ENCODE measurements at places on chromosomes 12 and 14.
A peak's percentile ranks its signal among the peaks of the same experiment; 100 is the strongest.

- DNase-seq, result no peak
These were observed 9.7 kb downstream of the TUBA1C start for GRCh38 chr12:49274396-49275069.

DNA sequence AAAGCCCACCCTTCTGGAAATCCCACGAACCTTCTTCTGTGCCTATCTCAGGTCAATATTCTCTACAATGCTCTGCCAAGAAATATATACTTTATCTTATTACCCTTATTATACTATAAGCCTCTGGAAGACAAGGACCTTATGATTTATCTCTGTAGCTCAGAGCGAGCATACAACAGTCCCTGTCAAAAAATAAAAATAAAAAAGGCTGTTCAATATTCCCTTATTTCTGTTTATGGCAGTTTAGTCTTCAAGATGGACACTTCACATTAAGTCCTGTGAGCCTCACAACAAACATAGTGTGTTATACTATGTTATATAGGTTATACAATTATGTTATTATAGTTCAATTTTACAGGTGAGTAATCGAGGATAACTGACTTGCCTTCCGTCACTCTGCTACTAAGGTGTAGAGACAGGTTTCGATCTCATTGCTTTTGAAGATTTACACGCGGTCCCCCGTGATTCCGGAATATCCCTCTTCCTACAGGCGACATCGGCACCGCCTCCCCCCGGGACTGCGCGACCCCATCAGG lies 562 bp downstream of the EAPP start:
- DNase-seq, result no peak

- no peak for DNase-seq
These were observed 233.9 kb downstream of the ADGRD1 start for GRCh38 chr12:131187602-131188001.

- no peak for DNase-seq
These were observed 437.8 kb downstream of the NPAS3 start for GRCh38 chr14:33376510-33376909.

DNA sequence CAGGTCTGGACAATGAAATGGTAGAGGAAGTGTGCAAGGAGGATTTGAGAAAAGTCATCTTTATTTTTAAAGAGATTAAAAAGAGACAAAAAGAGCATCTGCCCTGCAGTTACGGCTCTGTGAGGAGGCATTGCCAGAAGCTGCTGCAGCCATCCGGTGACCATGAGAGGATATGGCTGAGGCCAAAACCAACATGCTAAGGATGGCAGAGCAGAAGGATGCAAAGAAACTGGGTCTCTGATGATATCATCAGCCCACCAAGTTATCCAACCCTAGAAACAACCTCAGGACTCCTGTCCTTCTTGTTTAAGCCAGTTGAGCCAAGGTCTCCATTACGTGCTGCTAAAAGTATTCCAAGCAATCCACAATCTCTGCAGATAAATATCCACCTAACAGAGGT lies 48.0 kb upstream of the CCND2 start:
- DNase-seq, result no peak

DNA sequence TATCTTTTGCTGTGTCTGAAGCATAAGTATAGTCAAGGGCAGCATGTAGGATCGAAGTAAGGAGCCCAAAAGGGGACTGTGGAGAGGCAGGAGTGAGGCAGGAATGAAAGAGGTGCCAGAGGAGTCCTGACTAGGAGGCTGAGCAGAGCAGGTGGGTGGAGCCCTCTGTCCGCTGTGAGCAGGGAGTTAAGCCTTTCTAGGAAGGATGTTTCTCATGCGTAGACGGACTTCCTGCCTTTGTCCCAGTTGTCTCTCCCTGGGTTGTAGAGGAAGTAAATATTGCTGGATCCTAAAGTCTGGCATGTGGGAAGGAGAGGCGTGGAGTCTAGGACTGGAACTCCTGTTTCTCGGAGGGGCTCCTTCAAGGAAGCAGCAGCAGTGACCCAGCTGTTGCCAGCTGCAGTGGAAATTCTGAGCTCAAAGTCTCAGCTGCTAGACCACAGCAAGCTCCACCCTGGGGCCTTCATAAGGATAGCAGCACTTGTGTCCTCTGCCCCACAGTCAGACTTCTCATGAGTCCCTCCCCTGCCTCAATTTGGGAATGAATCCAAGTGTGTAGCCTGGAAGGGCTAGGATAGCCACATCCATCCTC lies 44.0 kb downstream of the RBMS2 start:
- peak; percentile 47 for DNase-seq
